ENCODE measurements at places on chromosomes 4 and X. TPM values are rescaled to one million over a fixed set of nuclear protein-coding genes. Genes with fewer than 3 reads are reported as not detected.

DNA sequence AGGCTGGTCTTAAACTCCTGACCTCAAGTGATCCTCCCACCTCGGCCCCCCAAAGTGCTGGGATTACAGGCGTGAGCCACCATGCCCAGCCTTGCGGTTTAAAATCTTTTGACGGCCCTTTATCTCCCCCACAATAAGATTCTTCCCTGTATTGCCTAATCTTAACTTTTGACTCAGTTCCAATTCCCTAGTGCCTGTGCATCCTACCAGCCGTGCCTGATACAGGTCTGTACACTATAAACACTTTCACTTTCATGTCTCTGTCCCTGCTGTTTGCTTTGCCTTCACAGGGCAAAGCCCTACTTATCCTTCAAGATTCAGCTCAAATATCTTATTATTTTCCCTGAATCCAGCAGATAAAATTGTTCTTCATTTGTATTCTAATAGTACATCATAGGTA, 74.6 kb downstream of the WDR44 start:
- peaks cover 11% of the 10 kb centered on the region for H3K4me1 ChIP-seq
- H3K4me3 ChIP-seq, result no peak overlapping the region
- H3K27me3 ChIP-seq, result peaks cover 6% of the 10 kb centered on the region

GRCh38 chrX:128929271-128930057, 593.8 kb downstream of the SMARCA1 start:
- no peaks in the 10 kb centered on the region for H3K4me1 ChIP-seq
- H3K36me3 ChIP-seq, result no peaks in the 10 kb centered on the region
- no peak overlapping the region for H3K4me3 ChIP-seq
- DNase-seq, result no peak
- no peaks in the 10 kb centered on the region for H3K27me3 ChIP-seq

DNA sequence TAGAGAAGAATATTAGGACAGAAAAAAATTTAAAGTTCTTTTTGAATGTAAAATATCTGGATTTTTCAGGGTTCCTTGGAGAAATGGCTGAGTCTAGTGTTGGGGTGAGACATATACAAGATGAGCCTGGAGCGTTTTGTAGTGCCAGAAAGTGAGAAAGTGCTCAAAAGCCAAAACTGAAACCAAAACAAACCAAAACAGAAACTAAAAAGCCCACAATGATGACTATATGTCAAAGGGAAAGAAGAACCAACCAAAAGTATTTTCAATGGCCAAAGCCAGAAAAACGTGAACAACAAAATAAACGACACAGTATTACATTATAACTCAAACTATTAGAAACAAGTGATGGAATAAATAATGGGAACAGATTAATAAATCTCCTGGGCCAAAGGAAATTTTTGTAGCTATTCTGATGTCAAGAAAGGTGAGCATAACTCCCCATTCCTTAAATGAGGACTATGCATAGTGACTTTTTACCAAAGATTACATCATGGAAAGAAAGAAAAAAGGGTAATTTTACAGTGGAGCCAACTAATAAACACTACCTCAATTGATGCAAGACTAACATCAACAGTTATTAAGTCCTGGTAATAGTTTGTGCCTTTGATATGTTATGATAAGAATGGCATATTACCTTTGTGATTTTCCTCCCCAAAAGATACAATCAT, 1137.6 kb downstream of the C4orf33 start:
- no peak overlapping the region for H3K27ac ChIP-seq
- DNase-seq, result no peak
- H3K27me3 ChIP-seq, result no peaks in the 10 kb centered on the region
- H3K4me1 ChIP-seq, result no peaks in the 10 kb centered on the region
- H3K36me3 ChIP-seq, result no peaks in the 10 kb centered on the region
- no peak overlapping the region for H3K4me3 ChIP-seq

GRCh38 chrX:76920607-76921006, 493.1 kb downstream of the MAGEE1 start:
- no peak overlapping the region for H3K27ac ChIP-seq
- H3K36me3 ChIP-seq, result no peaks in the 10 kb centered on the region
- DNase-seq, result no peak

GRCh38 chrX:135522132-135522530, 1.7 kb downstream of the INTS6L start:
- H3K27ac ChIP-seq, result peak overlapping the region; percentile 96
- DNase-seq, result no peak
- H3K27me3 ChIP-seq, result peaks cover 2% of the 10 kb centered on the region
- H3K36me3 ChIP-seq, result peaks cover 4% of the 10 kb centered on the region
- peak overlapping the region; percentile 92 for H3K4me3 ChIP-seq

Gene MTMR8
- 3.4 TPM for total RNA-seq

Gene IL15
- 8.8 TPM for total RNA-seq

Gene SORCS2
- 1.3 TPM for total RNA-seq
